ENCODE measurements at places on chromosomes 2 and 18. TPM values are rescaled to one million over a fixed set of nuclear protein-coding genes. Genes with fewer than 3 reads are reported as not detected.

SERPINB11 gene
- total RNA-seq = not detected

IL1A gene
- total RNA-seq = 0.44 TPM

PDE11A gene
- total RNA-seq = not detected

- H3K27me3 ChIP-seq = no peaks in the 10 kb centered on the region
- no peak overlapping the region for H3K27ac ChIP-seq
- no peak overlapping the region for H3K4me3 ChIP-seq
- peaks cover 8% of the 10 kb centered on the region for H3K36me3 ChIP-seq
Observed at GRCh38 chr2:44549099-44549471, 187.3 kb downstream of the CAMKMT start.

DNA sequence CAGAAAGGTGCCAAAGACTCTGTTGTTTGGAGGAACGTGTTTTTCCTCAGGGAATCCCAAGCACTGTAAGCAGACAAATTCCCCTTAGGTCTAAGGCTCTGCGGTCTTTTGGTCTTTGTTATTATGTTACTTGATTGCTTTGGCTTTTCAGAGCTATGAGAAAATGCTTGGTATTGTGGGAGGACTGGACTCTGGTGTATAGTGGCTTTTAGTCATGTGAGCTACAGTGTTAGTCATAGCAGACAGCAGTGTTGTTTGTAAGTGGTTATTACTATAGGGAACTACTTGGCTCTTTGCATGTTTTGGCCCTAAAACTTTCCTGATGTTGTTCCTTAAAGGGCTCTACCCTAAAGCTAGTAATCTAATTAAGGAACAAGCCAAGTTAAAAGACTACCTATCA, 956.2 kb upstream of the LRATD1 start:
- no peak for DNase-seq
- H3K36me3 ChIP-seq = no peaks in the 10 kb centered on the region
- no peaks in the 10 kb centered on the region for H3K4me1 ChIP-seq
- H3K4me3 ChIP-seq = no peak overlapping the region
- no peak overlapping the region for H3K27ac ChIP-seq

GRCh38 chr2:175430236-175430635, 248.7 kb upstream of the ATP5MC3 start:
- no peaks in the 10 kb centered on the region for H3K4me1 ChIP-seq
- H3K36me3 ChIP-seq = no peaks in the 10 kb centered on the region
- no peak overlapping the region for H3K4me3 ChIP-seq
- H3K27me3 ChIP-seq = peaks cover 7% of the 10 kb centered on the region

DNA sequence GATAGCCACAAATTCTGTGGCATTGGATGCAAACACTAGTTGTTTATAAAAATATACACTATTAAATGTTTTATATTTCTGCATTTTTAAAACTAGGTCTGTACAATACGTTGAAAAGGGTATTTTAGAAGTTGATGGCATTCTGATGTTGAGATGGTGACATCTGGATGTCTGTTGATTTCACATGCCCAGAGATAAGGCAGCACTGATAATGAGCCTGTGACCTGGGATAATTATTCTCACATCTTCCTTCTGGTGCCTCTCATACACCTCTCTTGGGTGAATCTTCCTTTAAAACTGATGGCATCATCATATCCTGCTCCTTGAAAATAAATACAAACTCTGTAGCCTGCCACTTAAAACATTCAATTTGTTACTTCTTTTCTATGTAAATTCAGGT, 208.6 kb downstream of the NYAP2 start:
- no peak overlapping the region for H3K4me3 ChIP-seq
- DNase-seq = no peak
- H3K27me3 ChIP-seq = peaks cover 9% of the 10 kb centered on the region
- no peaks in the 10 kb centered on the region for H3K36me3 ChIP-seq
- H3K4me1 ChIP-seq = no peaks in the 10 kb centered on the region
- no peak overlapping the region for H3K27ac ChIP-seq

- no peak for DNase-seq
- H3K4me3 ChIP-seq = no peak overlapping the region
- H3K27ac ChIP-seq = no peak overlapping the region
- peaks cover 3% of the 10 kb centered on the region for H3K4me1 ChIP-seq
- H3K36me3 ChIP-seq = no peaks in the 10 kb centered on the region
- peaks cover 39% of the 10 kb centered on the region for H3K27me3 ChIP-seq
Observed at GRCh38 chr2:217854684-217855420, 147.9 kb downstream of the TNS1 start.

GRCh38 chr2:12338946-12339697, 377.6 kb upstream of the TRIB2 start:
- H3K27me3 ChIP-seq = no peaks in the 10 kb centered on the region
- H3K36me3 ChIP-seq = no peaks in the 10 kb centered on the region
- DNase-seq = no peak
- no peak overlapping the region for H3K27ac ChIP-seq
- peaks cover 6% of the 10 kb centered on the region for H3K4me1 ChIP-seq
- H3K4me3 ChIP-seq = no peak overlapping the region

- peaks cover 2% of the 10 kb centered on the region for H3K36me3 ChIP-seq
- H3K4me3 ChIP-seq = no peak overlapping the region
- DNase-seq = no peak
- H3K4me1 ChIP-seq = peaks cover 9% of the 10 kb centered on the region
- no peaks in the 10 kb centered on the region for H3K27me3 ChIP-seq
Observed at GRCh38 chr2:72630767-72631166, 195.1 kb downstream of the EXOC6B start.

- no peak for DNase-seq
- H3K27me3 ChIP-seq = no peaks in the 10 kb centered on the region
- peak overlapping the region; percentile 8 for H3K27ac ChIP-seq
- H3K4me1 ChIP-seq = peaks cover 7% of the 10 kb centered on the region
- H3K36me3 ChIP-seq = peaks cover 2% of the 10 kb centered on the region
Observed at GRCh38 chr2:190551928-190552327, 17.4 kb upstream of the NEMP2 start.

DNA sequence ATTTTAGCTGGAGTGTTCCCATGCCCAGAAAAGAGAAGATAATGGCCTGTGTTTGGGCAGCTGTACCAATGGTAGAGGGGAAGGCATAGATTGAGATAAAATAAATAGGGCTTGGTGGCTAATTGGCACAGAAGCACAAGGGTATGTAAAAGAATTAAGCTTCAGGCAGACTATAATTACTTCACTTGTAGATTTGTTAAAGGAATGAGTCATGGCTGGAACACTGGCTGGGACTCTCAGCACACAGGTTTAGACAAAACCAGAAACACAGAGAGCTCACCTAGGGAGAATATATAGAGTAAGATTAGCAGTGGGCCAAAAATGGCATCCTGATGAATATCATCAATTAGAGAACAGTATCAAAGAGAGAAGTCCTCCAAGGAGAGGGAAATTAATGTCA, 198.3 kb upstream of the FIGN start:
- H3K27ac ChIP-seq = no peak overlapping the region
- H3K4me1 ChIP-seq = no peaks in the 10 kb centered on the region
- no peak for DNase-seq

- no peak overlapping the region for H3K4me3 ChIP-seq
- H3K27ac ChIP-seq = no peak overlapping the region
- no peaks in the 10 kb centered on the region for H3K36me3 ChIP-seq
Observed at GRCh38 chr18:58793361-58793760, 71.3 kb upstream of the ZNF532 start.

DNA sequence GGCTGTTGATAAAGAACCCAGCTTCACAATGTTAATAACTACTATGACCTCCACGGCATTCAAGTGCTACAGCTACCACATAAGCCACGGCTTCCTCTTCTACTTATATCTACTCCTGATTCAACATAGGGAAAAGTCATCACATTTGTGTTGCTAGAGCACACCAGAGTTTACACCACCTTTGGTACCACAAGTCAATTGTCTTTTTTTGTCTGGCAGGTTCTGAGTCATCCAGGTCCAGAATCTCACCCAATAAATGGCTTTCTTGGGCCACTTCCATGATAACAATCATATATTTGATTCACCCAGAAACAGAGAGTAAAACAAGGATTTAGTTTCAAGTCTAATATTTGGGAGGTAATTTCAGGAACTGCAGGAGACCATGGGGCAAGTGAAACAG, 480.2 kb downstream of the TMX3 start:
- H3K4me3 ChIP-seq = no peak overlapping the region
- H3K4me1 ChIP-seq = no peaks in the 10 kb centered on the region
- DNase-seq = no peak
- H3K27me3 ChIP-seq = peaks cover 5% of the 10 kb centered on the region
- no peaks in the 10 kb centered on the region for H3K36me3 ChIP-seq

GRCh38 chr2:160064916-160065315, 2.5 kb upstream of the PLA2R1 start:
- DNase-seq = no peak
- peaks cover 56% of the 10 kb centered on the region for H3K27me3 ChIP-seq
- no peak overlapping the region for H3K4me3 ChIP-seq
- no peak overlapping the region for H3K27ac ChIP-seq
- peaks cover 12% of the 10 kb centered on the region for H3K4me1 ChIP-seq
- H3K36me3 ChIP-seq = peaks cover 6% of the 10 kb centered on the region

Measured in T-helper 17 cell (primary cell).